Mesenteric fat pad (tissue), 1 donor: ENCODE measurements at places on chromosomes 16 and 17.

- DNase-seq = no peak
Observed at GRCh38 chr16:66888647-66889615, 8.6 kb downstream of the PDP2 start.

- DNase-seq = no peak
Observed at GRCh38 chr17:48187872-48188608, 80.5 kb downstream of the SNX11 start.

GRCh38 chr16:69223882-69224281 is 36.9 kb downstream of the SNTB2 start:
- no peak for DNase-seq

GRCh38 chr17:3804503-3804931 is 3.5 kb upstream of the ITGAE start:
- DNase-seq = peak; percentile 22

DNA sequence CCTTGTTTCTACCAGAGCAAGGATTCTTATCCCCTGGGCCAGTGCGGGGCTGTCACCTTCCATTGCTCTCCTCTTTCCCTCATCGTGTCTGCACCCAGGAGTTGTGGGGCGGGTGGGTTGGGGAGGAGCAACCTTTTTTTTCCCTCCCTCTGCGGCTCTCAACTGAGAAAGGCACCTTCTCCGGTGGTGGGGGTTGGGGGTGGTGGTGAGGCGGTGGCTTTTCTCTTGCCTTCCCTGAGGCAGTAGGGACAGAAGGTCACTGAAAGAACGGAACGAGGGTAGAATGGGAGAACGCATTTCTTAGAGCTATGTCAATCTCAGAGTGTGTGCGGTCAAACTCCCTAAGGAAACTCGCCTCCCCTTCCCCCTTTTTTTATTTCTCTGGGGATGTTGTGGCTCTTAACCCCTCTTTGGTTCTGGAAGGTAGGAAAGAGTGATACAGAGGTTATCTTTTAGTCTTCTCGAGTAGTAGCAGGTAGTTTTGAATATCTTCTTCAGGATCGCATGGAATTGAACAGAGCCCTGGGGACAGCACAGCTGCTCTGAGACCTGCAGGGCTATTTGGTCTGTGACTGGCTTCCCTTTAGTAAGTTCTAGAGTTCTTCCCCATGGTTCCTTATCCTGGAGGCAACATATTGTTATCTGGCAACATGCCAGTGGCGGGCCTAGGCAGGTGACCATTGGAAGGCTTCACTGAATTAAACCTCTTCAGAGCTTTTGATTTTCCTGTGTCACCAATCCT is 994 bp downstream of the CLTC start:
- no peak for DNase-seq

GRCh38 chr17:63701868-63702720 is 2.2 kb upstream of the LIMD2 start:
- DNase-seq = no peak

GRCh38 chr16:76293980-76294379 is 16.8 kb downstream of the CNTNAP4 start:
- DNase-seq = no peak

DNA sequence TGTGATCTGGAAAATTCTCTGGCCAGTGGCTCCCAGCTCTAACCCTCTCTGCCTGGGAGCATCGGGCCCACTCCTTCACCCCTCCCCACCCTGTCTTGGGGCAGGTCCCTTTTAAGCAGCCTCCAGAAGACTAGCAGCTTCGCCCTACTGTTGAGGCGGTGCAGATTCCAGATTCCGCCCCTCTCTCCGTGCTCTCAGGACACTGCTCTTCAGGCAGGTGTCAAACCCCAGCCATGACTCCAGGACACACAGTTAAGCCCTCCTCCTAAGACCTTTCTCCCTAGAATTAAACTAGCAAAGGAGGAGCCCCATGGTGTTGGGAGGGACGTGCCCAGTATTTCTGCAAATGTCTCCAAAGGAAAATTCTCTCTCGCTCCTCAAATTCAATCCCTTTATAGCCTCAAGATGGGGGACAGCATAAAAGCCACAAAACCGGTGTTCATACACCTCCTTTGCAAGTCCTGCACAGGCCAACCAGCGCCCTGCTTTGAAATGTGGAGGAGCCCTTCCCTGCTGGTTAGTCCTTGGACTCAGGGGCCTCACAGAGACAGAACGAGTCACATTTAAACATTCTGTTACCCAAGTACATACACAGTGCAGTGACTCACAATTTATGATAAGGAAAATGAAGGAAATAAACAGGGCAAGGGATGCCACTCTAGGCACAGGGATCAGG is 7.2 kb downstream of the LPO start:
- DNase-seq = no peak

DNA sequence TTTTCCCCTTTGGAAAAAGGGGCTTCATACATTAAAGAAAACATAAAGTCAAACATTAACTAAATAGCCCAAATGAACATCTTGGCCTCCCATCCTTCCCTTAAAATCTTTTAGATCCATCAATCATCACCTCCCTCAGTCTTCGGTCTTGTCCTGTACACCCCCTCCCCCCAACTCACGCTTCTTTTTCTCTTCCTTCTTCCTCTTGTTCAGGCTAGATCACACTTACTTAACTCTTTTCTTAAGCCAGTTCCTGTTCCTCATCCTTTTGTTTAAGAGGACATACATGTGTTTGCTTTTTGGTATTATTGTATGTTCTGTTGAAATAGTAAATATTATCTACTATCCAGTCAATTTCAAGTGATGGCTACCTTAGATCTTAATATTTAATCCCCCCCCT is 5.5 kb downstream of the MFSD6L start:
- DNase-seq = no peak

DNA sequence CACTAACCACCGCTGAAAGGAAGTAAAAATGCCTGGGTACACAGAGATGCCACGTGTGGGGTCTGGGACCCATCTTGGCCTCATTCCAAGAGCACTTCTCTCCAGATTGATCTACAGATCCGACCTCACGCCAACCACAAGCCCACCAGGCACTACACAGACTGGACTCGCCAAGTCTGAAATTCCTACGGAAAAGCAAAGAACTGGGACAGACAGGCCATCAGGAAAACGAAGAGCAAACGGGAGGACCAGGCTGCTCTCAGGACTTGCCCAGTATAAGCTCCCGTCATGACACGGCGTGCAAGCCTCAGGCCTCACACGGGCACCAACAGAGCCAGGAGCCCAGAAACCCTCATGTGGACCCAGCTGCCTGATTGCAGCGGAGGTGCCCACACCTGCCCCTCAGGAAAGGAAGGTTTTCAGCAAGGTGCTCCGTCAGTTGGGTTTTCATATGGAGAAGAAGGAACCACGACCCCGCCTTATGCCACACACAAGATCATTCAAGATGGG is 20.1 kb upstream of the C16orf95 start:
- DNase-seq = no peak

DNA sequence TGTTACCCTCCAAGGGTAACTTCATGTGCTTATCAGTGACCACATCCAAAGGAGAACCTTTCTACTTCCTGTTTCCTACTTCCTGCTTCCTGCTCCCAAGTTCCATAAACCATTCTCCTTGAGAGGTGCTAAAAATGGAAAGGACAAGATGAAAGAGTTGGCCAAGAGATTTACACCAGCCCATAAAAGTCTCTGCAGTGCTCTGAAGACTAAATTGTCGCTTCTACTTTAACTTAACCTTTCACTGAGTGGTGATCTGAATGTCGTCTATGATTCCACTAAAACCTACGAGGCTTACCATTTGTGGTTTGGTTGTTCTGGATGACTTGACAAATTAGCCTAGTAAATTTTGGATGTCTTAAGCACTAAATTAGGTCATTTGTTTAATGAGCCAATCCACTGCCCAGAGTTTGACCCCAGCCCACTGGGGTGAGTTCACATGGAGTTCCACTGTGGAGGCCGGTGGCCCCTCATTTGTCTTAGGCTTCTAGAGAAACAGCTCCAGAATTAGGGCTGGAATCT is 333.1 kb downstream of the FOXL1 start:
- no peak for DNase-seq

GRCh38 chr16:77324729-77325128 is 110.1 kb downstream of the ADAMTS18 start:
- DNase-seq = no peak

- DNase-seq = no peak
Observed at GRCh38 chr16:35569413-35569812, 2110.0 kb downstream of the TP53TG3F start.

- DNase-seq = no peak
Observed at GRCh38 chr16:78385086-78385805, 285.8 kb downstream of the WWOX start.

DNA sequence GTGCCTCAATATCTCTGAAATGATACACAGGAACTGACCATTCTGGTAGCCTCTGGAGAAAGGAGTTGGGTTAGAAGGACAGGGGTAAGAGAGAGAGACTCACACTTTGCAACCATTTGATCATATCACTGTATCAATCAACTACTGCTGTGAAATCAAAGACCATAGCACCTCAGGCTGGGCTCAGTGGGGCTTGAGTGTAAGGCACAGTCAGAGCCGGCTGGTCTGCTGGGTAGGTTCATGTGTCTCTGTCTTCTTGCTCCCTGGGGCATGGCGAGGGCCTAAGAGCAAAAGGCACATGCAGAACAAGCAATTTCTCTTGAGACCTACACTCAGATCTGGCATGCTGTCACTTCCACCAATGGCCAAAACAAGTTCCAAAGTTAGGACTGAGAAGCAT is 46.7 kb upstream of the C16orf82 start:
- DNase-seq = no peak

GRCh38 chr16:56263711-56264608 is 72.7 kb downstream of the GNAO1 start:
- peak; percentile 57 for DNase-seq

GRCh38 chr17:57243171-57243622 is 13.1 kb upstream of the MSI2 start:
- no peak for DNase-seq

DNA sequence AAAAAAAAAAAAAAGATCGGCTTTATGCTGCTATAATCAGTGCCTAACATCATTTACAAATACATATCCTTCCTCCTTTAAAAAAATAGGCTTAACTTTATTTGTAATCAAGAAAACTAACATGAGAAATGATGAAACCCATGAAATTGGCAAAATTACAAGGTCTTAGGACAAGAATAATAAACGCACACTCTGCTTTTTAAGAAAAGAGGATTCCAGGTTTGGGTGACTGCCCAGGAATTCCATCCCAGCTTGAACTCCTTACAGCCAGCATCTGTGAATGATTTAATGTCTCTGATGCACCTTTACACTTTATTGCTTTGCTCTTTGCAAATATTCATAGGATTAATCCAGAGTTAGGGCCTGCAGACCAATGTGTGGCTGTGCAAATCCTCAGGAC is 196.0 kb downstream of the CBLN1 start:
- no peak for DNase-seq

DNA sequence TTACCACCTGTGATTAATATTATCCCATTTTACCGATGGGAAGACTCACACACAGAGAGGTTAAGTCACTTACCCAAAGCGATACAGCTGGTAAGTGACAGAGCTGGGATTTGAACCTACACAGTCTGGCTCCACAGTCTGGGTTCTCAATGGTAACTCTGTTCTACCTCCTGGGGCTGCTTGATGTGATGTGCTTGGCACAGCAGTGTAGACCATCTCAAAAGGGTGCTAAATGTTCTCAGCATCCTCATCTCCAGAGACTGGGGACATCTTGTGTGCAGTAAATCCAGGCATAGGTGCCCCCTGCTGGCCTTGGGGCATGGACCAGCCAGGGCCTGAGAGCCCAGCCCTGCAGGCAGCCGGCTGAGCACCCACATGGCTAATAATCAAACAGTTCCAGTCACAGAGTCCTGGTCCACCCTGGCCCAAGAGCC is 15.4 kb upstream of the KATNB1 start:
- no peak for DNase-seq

GRCh38 chr17:7262935-7263800 is 890 bp upstream of the CLDN7 start:
- DNase-seq = no peak

- no peak for DNase-seq
Observed at GRCh38 chr17:51650202-51650601, 389.9 kb downstream of the UTP18 start.

GRCh38 chr17:1090465-1091189 is 89.2 kb downstream of the ABR start:
- no peak for DNase-seq

DNA sequence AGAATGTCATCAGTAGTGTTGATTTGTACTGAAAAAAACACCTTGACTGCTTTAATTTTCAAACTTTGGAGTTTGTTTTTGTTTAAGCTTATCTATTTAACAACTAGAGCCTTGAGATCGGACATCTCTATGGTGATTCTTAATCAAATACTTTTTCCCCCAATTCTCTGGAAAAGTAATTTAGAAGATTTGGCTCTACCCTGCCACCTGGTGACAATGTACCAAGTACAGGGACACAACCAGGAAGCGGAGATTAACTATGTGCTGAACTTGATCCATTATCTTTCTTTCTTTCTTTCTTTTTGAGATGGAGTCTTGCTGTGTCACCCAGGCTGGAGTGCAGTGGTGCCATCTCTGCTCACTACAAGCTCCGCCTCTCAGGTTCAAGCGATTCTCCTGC is 30.8 kb downstream of the USP43 start:
- no peak for DNase-seq

DNA sequence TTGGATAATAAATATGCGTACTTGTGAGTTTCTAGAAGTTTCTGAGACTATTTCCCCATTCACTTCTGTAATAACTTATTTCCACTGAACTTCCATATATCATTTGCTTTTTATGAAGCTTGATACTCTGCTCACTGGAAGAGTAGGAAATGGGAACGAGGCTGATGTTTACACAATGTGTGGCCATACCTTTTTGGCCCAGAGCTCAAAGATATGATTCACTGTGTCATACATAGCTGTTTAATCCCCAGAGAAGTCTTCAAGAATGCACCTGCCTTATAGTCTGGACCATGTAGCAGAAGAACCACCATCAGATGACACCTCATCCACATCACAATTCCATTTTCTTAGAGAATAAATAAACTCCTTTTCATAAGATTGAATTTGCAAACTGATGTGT is 40.3 kb upstream of the TEKT3 start:
- no peak for DNase-seq

- DNase-seq = no peak
Observed at GRCh38 chr16:56856876-56857447, 8.0 kb upstream of the SLC12A3 start.

DNA sequence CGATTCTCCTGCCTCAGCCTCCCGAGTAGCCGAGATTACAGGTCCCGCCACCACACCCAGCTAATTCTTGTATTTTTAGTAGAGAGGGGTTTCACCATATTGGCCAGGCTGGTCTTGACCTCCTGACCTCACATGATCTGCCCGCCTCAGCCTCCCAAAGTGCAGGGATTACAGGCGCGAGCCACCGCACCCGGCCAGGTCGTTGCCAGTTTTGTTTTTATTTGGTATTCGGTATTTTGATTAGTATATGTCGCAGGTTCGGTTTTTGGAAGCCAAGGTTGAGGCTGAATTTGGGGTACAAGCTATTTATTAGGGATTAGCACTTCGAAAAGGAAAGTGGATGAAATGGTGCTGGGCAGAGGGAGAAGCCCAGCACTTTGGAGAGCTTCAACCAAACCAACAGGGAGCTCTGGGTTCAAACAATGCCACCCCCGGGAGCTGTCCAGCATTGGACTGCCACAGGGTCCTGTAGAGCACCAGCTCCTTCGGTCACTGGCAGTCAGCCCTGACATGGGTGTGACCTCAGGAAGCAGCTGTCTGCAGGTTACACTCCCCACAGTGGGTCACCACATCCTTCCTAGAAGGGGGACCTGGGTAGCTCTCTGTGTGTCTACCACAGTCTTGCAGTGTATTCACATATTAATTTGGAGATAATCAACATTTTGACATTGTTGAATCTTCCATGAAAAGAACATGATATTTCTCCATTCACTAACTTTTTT is 1.5 kb upstream of the CLEC10A start:
- peak; percentile 86 for DNase-seq

- DNase-seq = no peak
Observed at GRCh38 chr17:76519048-76519966, 18.1 kb upstream of the RHBDF2 start.

GRCh38 chr16:1812732-1813163 is 13.9 kb downstream of the HAGH start:
- no peak for DNase-seq
